ENCODE measurements at places on chromosomes 7 and 10. TPM values are rescaled to one million over a fixed set of nuclear protein-coding genes. Genes with fewer than 3 reads are reported as not detected.

DNA sequence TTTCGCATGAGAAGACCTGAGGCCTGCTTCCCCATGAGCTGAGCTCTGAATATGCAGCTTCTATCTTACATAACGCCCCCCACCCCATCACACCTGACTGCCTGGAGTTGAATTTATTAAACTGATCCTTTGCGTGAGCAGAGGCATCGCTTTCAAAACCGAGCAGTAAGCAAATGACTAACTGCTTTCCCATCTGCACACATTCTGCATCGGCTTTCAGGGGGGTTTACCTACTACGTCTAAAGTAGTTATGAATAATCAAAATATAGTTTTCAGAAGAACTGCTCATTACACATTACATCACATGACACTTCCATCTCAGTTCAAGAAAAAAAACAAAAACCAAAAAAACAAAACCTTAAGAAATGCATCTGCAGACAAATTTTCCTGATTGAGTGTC, 54.7 kb upstream of the EGR2 start:
- no peaks in the 10 kb centered on the region for H3K36me3 ChIP-seq
- no peak overlapping the region for H3K27ac ChIP-seq
- no peak for DNase-seq

GRCh38 chr10:1270906-1271305, 214.7 kb downstream of the WDR37 start:
- H3K36me3 ChIP-seq = no peaks in the 10 kb centered on the region
- H3K4me1 ChIP-seq = no peaks in the 10 kb centered on the region
- H3K4me3 ChIP-seq = no peak overlapping the region
- H3K27me3 ChIP-seq = no peaks in the 10 kb centered on the region
- H3K27ac ChIP-seq = no peak overlapping the region

DNA sequence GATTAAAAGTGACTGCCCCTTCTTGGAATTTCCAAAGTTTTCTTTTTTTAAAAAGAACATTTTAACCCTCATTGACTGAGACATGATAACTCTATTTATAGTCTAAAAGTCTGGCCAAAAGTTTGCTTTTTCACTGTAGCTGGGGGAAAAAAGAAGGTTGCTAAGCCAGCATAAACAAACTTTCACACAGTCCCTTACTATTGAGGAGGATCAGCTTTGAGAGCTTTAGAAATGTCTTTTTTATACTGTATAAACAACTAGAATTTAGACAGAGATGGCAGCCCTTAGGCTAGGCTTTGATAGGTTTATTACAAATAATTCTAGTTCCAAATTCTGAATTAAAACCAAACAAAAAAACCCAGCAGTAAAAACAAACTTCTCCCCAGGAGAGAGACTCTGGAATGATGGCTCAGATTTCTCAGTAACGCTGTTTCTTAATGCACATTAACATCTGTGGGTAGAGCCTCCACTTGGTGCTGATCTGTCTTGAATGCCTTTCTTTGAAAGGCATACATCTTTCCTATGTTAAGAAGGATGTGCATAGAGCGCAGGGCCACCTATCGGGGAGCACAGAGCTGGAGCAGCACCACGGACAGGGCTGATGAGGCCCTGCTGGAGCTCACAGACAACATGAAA, 100.9 kb upstream of the PDLIM1 start:
- no peaks in the 10 kb centered on the region for H3K27me3 ChIP-seq
- H3K27ac ChIP-seq = no peak overlapping the region
- no peaks in the 10 kb centered on the region for H3K4me1 ChIP-seq
- peak; percentile 40 for DNase-seq
- H3K4me3 ChIP-seq = no peak overlapping the region

The TECTB gene
- total RNA-seq = not detected

- H3K4me1 ChIP-seq = no peaks in the 10 kb centered on the region
- no peak overlapping the region for H3K27ac ChIP-seq
- DNase-seq = peak; percentile 63
These were observed 209.1 kb downstream of the PHF14 start for GRCh38 chr7:11182736-11183135.

The NEURL1 gene
- total RNA-seq = 0.63 TPM

DNA sequence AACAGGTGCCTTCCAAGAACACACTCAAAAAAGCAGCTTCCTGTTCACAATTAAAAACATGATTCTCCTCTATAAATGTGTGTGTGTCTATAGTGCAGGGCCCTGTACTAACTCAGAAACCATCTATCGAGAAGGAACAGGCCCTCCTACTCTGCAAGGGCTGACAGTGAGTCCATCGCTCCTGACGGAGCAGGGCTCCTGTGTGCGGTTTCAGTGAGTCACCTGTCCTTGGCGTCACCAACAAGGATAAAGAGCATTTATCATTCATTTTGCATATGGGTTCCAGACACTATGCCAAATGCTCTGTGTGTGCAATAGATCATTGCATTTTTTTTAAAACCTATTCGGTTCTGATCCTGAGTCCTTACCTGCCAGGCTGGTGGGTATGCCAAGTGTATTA, 63.7 kb downstream of the TACC2 start:
- no peak overlapping the region for H3K4me3 ChIP-seq
- DNase-seq = peak; percentile 20
- H3K27me3 ChIP-seq = no peaks in the 10 kb centered on the region
- no peak overlapping the region for H3K27ac ChIP-seq

The ARHGAP22 gene
- total RNA-seq = 44.4 TPM

- no peak overlapping the region for H3K4me3 ChIP-seq
- H3K27me3 ChIP-seq = no peaks in the 10 kb centered on the region
- no peak for DNase-seq
- H3K36me3 ChIP-seq = no peaks in the 10 kb centered on the region
These were observed 17.7 kb upstream of the PON1 start for GRCh38 chr7:95342029-95342428.

- no peak for DNase-seq
- no peak overlapping the region for H3K27ac ChIP-seq
- no peaks in the 10 kb centered on the region for H3K36me3 ChIP-seq
- H3K4me1 ChIP-seq = no peaks in the 10 kb centered on the region
- H3K4me3 ChIP-seq = no peak overlapping the region
These were observed 725.3 kb upstream of the FZD8 start for GRCh38 chr10:36367362-36367761.

- H3K27ac ChIP-seq = no peak overlapping the region
- H3K36me3 ChIP-seq = no peaks in the 10 kb centered on the region
- H3K4me1 ChIP-seq = no peaks in the 10 kb centered on the region
These were observed 302.1 kb downstream of the CACNA2D1 start for GRCh38 chr7:82141427-82141826.

DNA sequence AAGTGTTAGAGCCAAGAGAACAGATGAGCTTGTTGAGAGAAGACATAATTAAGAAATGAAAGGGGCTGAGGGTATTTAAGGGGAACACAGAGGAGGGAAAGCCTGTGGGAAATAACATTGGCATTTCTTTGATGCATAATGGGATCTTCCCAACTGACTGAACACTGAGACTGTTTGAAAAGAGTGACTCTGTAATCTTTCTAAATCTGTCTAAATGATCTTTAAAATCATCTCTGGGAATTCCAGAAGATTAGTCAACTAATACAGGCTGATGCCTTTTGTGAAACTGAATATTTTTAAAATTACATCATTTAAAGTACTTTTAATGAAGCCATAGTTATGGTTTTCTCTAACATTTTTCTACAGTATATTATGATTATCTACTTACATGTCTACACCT, 17.4 kb upstream of the SLC35G1 start:
- H3K4me3 ChIP-seq = no peak overlapping the region
- 0 out of 2 replicates have a peak overlapping the region, but pooled peaks have one; percentile 22 for H3K27ac ChIP-seq
- H3K4me1 ChIP-seq = peaks cover 30% of the 10 kb centered on the region
- H3K27me3 ChIP-seq = no peaks in the 10 kb centered on the region
- H3K36me3 ChIP-seq = no peaks in the 10 kb centered on the region

The FAM25G gene
- total RNA-seq = not detected

The CNNM1 gene
- total RNA-seq = 1.6 TPM

DNA sequence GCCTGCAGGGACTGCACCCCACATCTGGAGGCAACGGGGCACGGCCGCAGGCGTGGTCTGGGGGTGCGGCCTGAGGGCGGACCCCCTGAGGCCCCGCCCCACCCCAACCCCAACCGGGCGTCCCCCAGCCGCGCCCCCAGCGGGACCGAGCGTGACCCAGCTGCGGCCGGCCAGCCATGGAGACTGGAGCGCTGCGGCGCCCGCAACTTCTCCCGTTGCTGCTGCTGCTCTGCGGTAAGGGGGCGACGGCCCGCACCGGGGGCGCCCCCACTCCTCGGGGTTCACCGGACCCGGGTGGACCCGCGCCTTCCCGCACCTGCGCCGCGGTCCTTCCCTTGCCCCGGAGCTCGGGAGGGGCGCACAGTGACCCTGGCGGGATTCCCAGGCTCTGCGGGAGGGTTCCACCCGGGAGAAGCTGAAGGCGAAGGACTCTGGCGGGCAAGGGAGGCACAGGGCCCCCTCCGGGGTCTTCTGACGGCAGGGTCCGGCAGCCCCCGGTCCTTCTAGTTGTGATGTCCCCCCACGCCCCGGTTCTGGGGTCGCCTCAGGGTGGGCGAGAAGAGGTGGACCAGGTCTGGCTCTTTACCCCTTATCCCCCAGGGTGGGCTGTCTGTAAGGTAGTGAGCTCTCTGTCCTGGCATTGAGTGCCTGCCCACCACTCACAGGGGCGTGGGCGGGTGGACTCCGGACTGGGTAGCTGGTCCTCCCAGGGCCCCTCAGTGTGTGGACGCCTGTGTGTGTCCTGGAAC, at the start of gene RAMP3:
Gene RAMP3 (plus strand): TSS at position 139 of the 749 bp plus-strand sequence. CDS start 38 bp downstream, at position 177.
- H3K27me3 ChIP-seq = peaks cover 26% of the 10 kb centered on the region
- H3K36me3 ChIP-seq = no peaks in the 10 kb centered on the region
- DNase-seq = peak; percentile 15

The PLAU gene
- 13.8 TPM for total RNA-seq

DNA sequence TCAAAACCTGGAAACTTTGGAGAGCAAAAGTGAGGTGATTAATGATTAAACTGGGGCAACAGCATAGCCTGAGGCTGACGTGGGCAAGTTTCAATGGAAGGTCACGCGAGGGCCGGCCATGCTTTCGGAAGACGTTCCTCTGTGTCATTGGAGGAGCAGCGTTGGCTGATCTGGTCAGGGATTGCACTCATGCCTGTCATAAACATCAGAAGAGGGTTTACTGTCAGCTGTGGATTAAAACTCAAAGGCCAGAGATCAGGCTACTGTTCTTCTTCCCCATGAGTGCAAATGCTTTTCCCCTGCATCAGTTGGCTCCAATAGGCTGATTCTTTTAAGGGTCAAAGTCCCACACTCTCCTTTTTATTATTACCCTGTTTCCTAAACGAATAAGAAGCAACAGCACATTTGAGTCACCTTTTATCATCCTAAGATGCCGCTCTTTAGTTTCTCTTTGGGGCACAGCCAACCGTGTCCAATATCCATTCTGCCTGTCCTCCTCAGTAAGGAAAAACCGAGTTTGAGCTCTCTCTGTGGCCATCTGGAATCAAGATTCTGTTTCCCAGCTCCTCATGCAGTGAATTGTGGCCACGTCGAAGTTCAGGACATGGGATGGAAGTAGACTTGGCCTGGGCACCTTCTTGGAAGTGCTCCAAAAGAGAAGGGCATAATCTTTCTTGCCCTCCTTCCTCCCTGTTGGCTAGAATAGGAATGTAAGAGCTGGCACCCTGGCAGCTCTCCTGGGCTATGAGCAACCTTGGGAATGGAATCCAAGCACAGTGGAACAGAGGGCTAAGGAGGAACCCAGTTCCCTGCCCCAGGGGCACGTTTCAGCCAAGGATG, 62.5 kb upstream of the INSIG1 start:
- no peak overlapping the region for H3K4me3 ChIP-seq
- H3K27ac ChIP-seq = no peak overlapping the region
- DNase-seq = no peak
- H3K36me3 ChIP-seq = no peaks in the 10 kb centered on the region
- no peaks in the 10 kb centered on the region for H3K27me3 ChIP-seq

The MASTL gene
- total RNA-seq = 8.9 TPM

The UTF1 gene
- total RNA-seq = not detected

The IFIT1 gene
- total RNA-seq = 15.2 TPM

DNA sequence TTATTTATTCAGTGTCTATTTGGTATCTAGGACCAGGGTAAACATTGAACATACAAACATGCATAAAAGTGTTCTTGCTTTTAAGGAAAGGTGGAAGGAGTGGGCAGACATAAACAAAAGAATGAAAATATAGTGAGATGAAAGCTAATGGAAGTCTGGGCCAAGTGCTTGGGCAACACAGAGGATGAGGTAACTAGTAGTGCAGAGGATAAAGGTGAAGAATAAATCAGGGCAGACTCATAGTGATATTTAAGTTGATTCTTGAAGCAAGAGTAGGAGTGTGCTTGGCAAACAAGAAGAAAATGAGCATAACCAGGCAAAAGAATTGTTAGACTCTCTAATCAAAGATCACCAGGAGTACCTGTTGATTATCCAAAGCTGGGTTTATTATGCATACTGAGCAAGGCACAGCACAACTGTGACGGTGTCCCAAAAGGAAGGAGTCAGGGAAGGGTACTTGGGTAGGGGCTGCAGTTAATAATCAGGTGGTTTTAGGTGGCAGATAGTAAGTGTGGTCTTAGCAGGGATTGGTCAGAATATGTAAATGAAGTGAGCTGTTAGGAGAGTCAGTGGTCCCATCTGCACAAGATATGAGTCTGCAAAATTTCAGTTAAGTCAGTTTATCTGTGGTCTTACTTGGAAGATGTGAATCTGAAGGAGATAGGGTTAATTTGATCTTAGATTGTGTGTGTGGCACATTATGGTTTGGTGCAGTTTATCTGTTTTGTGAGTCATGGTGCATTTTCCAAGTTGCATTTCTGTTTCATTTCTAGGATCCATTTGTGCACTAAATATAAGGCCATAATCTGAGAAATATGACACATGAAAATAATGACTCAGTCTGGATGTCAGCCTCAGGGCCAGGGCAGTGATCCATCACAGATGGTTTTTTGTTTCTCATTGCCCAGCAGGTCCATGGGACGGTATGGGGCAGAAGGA, 30.6 kb upstream of the TAX1BP1 start:
- peaks cover 9% of the 10 kb centered on the region for H3K4me1 ChIP-seq
- H3K27me3 ChIP-seq = no peaks in the 10 kb centered on the region
- H3K36me3 ChIP-seq = no peaks in the 10 kb centered on the region
- 0 out of 2 replicates have a peak overlapping the region, but pooled peaks have one; percentile 9 for H3K27ac ChIP-seq
- H3K4me3 ChIP-seq = no peak overlapping the region

The CPA4 gene
- 16.7 TPM for total RNA-seq

DNA sequence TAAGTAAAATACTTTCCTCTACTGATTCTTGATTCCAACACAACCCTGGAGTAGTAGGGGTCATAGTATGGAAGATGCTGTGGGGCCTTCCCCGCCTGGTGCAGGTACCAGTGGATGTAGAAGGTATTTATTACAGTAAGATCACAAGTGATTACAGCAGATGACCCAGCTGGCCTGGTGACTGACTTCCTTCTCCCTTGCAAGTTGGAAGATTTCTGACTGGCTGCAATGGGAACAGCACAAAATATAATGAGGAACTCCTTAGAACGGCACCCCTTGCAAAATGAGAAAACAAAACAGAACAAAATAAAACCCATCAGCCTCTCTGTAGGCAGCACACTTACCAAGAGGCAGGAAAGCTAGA, 61.7 kb upstream of the TARP start:
- H3K27me3 ChIP-seq = no peaks in the 10 kb centered on the region
- no peak overlapping the region for H3K27ac ChIP-seq
- no peak for DNase-seq

GRCh38 chr10:70967591-70968587, 79.5 kb upstream of the PCBD1 start:
- no peak overlapping the region for H3K27ac ChIP-seq
- H3K4me3 ChIP-seq = no peak overlapping the region
- H3K27me3 ChIP-seq = peaks cover 15% of the 10 kb centered on the region
- H3K4me1 ChIP-seq = no peaks in the 10 kb centered on the region

The HOXA4 gene
- 1.8 TPM for total RNA-seq

The C10orf71 gene
- not detected for total RNA-seq

The MIOS gene
- total RNA-seq = 47.8 TPM

The ACADSB gene
- total RNA-seq = 3.7 TPM

The CHCHD2 gene
- total RNA-seq = 392 TPM

The C7orf57 gene
- not detected for total RNA-seq

GRCh38 chr10:133481657-133482056, 27.9 kb downstream of the SCART1 start:
- H3K27me3 ChIP-seq = no peaks in the 10 kb centered on the region
- H3K4me3 ChIP-seq = no peak overlapping the region
- H3K36me3 ChIP-seq = no peaks in the 10 kb centered on the region
- DNase-seq = no peak
- no peaks in the 10 kb centered on the region for H3K4me1 ChIP-seq

Data from GM23248 (cell line).